D721Med (cell line): ENCODE measurements at places on chromosomes 13 and 19.

- no peak for DNase-seq
Observed at GRCh38 chr13:24502533-24503378, 9.8 kb downstream of the PARP4 start.

- DNase-seq: no peak
Observed at GRCh38 chr13:22126433-22127021, 455.7 kb downstream of the FGF9 start.

- no peak for DNase-seq
Observed at GRCh38 chr19:33497131-33497777, 24.3 kb downstream of the PEPD start.

GRCh38 chr19:10214784-10215183, 16.3 kb downstream of the S1PR2 start:
- DNase-seq: no peak

- DNase-seq: no peak
Observed at GRCh38 chr13:98570929-98571372, 6.0 kb downstream of the STK24 start.

DNA sequence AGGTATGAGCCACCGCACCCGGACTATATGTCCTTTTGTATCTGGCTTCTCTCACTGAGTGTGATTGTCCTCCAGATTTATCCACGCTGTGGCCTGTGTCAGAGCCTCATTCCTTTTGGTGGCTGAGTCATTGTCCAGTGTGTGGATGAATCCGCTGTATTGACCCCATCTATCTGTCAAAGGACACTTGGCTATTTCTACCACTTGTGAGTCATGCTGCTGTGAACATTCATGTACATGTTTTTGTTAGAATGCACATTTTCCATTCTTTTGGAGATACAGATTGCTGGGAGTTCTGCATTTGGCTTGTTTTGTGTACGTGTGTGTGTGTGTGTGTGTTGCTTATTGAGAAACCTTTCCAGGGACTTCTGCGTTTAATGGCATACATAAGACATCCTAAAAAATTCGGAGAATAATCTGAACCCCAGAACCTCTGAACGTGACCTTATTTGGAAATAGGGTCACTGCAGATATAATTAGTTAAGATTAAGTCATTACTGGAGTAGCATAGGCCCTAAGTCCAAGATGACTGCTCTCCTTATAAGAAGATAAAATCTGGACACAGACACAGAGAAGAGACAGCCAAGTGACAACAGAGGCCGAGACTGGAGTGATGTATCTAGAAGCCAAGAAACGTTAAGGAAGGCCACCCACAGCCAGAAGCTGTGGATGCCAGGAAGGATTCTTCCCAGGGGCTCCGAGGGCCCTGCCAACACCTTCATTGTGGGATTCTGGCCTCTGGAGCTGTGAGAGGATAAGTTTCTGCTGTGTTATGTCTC, 4.9 kb upstream of the GIPC3 start:
- DNase-seq: no peak

GRCh38 chr19:29696565-29696846, 18.6 kb downstream of the C19orf12 start:
- DNase-seq: no peak

DNA sequence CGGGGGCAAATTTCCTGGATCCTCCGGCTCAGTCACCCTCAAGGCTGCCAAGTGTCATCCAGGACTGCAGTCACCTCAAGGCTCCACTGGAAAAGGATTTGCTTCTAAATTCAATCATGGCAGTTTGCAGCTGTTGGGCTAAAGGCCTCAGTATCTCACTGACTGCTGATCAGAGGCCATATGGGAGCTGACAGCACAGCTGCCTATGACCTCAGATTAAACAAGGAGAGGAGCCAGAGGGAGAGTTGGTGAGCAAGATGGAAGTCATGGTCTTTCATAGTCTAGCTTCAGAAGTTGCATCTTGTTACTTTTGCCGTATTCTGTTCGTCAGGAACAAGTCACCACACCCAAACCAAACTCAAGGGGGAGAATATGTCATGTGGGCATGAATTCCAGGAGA, 849.7 kb downstream of the UQCRFS1 start:
- DNase-seq: no peak

DNA sequence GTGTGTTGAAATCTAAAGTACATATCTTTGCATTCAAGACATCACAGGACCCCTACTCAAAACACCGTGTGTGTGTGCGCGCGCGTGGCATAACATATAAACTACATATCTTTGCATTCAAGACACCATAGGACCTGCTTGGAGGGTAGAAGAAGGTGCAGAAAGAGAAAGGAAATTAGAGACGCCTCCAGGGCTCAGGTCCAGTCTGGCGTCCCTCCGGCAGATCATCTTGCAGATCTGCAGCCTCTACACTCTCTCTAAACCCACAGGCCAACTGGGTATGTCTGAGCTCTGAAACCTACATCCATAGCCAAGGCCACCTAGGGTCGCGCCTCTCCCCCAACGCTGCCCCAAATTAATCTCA, 659 bp upstream of the PAFAH1B3 start:
- DNase-seq: no peak
